ENCODE measurements at places on chromosomes 7 and 10.

DNA sequence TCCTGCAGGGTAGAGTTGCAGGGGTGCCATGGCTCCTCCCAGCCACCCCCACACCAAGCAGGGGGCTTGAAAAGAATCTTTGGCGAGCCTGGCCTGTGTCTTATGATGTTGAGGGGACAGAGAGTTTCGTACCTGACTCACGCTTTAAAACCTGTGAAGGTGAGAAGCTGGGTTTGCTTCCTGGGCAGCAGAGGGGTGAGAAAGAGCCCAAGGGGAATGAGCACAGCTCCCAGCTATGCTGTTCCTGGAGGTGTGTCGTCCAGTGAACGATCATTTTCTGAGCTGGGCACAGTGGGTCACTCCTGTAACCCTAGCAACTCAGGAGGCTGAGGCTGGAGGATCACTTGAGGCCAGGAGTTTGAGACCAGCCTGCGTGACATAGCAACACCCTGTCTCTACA, 13.5 kb upstream of the ADRB1 start:
- no peak for DNase-seq

GRCh38 chr10:77926566-77927401, at the start of gene DLG5:
DLG5 (minus strand) TSS chr10:77926755; CDS start chr10:77926520, 235 bp downstream.
- no peak for DNase-seq

DNA sequence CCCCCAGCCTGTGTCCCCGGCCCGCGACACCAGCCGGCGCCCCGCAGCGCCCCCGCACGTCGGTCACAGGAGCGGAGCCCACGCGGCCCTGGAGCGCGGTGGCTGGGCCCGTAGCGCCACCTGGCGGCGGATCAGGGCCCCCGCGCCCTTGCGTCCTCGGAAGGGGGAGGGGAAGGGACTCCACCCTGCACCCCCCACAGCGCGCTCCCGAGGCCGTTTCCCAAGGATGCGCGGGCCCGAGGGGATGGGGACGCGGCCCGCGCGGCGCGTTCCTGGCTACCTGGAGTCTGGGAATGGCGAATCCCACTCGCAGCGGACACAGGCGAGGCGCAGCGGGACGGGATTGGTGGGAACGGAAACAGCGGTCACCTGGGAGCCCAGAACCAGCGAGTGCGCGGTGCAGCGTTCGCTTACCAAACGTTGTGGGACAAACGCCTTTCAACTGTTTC, 23.8 kb upstream of the MKI67 start:
- peak; percentile 18 for DNase-seq

- DNase-seq = no peak
Observed at GRCh38 chr7:15309872-15310271, 251.9 kb downstream of the AGMO start.

- DNase-seq = no peak
Observed at GRCh38 chr7:142919656-142920055, 13.9 kb downstream of the TRPV5 start.

GRCh38 chr10:74642901-74643595, 183.4 kb upstream of the KAT6B start:
- DNase-seq = no peak

DNA sequence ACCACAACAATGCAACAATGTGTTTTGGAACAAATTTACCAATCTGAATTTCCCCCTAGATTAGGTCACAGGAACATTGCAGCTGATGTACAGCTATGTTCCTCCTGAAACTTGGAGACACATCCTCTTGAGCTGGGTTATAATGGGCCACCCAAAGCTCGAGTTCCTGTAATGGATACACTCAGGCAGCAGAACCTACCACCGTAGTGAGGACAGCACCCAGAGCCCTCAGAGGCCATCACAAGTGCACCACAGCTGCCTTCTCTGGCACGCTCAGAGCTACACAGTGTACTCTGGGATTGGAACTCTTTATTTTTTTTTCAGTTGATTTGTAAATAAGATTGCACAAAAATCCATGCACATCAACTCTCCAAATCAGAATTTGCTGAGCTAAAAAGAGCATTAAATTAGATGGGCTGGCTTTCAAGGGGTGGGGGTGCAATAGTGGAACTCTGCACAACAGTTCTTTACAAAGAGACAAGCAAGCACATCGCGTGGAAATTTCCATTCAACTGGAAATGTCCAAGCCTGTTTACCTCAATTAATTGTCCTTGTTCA, 56.7 kb downstream of the EGFR start:
- no peak for DNase-seq

- no peak for DNase-seq
Observed at GRCh38 chr7:149620961-149621360, 123.4 kb upstream of the ZNF746 start.

DNA sequence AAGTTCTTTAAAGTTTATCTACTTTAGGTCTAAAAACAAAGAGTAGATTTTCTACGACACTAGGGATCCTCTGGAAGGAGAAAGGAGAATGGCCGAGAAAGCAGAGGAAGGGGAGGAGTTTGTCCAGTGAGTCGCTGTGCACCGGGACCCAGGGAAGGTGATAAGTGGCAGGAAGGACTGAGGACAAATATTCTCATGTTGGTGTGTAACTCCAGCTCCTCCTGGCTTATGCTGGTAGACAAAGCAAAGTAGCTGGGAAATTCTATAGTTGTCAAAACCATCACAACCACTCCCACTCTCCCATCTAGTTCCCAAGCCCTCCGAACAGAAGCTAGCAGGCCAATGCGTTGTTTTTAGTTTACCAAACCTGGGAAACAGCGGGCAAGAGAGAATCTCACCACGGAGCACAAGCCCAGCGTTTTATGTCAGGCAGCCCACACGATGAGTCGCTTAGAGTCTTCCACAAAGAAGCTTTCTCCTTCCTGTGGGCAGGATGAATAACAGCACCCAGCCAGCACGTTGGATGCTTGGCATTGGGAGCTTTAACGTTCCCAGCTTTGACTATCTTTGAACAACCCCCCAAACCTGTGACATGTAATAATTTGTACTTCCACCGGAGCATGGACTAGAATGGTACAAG, 32.9 kb upstream of the JCAD start:
- no peak for DNase-seq

DNA sequence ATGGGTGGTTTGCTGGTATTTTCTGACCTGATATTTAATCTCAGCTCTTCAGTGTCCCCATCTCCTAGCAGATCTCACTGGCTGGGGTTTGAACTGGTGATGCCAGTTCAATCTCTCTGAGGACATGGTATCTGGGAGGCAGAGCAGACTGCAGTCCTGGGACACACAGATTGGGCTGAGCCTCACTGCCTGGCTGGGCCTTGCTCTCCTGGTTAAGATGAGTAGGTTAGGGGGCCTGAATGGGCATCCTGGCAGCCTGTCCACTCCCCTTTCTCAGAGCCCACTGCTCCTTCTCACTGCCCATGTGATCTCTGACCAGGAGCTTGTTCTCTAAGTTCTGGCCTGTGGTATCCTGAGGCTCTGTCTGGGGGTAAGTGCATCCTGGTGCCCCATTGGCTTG, 363.4 kb downstream of the GLRX3 start:
- no peak for DNase-seq

DNA sequence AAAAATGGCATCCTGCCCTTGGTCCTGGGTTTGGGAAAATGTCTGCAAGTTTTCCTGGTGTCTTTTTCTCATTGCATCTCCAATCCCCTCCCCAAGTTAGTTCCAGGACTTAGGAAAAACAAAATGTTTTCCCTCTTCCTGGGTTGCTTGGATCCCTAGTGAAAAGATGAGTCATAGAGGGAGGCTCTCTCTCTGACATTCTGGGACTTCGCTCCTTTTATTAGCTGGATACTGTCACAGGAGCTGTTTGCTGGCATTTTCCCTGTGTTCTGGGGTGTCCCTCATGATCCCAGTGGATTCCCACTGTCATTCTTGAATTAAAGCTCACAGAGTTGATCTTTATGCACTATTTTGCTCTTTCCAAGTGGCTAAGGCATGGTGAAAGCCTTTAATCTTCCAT, 316.4 kb upstream of the MBL2 start:
- DNase-seq = no peak

DNA sequence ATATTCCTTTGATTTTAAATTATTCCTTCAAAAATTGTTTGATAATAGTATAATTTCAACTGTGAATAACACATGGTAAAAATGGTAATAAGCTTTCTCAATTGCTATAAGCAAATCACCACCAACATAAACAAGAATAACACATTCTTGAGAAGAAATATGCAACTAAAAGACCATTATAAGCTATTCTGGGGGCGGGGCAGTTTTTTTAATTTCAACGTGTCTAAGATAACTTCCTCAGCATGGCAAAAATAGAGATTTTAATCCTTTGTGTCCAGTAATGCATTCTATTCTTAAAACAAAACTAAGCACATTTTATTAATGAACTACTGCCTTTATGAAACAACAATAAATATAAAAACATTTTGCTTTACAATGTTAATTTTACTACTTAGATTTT, 1.5 kb downstream of the DNAJC12 start:
- DNase-seq = no peak

DNA sequence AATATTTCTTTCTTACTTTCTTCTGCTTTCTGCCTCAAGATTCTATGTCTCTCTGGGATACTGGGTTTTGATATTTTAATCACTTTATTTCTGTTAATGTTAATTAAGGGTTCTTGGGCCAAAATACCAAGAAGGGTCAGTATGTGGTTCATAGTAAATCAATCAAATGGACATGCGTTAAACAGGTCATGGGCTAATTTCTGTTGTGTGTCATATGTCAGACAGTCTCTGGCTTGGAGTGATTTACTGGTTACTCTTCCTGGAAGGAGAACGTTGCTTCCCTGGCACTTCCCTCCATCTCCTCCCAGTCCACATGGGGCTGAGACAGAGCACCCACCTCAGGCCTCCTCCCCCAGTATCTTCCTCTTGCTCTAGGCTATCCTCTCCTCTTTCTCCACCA, 489.1 kb downstream of the SUGCT start:
- no peak for DNase-seq

DNA sequence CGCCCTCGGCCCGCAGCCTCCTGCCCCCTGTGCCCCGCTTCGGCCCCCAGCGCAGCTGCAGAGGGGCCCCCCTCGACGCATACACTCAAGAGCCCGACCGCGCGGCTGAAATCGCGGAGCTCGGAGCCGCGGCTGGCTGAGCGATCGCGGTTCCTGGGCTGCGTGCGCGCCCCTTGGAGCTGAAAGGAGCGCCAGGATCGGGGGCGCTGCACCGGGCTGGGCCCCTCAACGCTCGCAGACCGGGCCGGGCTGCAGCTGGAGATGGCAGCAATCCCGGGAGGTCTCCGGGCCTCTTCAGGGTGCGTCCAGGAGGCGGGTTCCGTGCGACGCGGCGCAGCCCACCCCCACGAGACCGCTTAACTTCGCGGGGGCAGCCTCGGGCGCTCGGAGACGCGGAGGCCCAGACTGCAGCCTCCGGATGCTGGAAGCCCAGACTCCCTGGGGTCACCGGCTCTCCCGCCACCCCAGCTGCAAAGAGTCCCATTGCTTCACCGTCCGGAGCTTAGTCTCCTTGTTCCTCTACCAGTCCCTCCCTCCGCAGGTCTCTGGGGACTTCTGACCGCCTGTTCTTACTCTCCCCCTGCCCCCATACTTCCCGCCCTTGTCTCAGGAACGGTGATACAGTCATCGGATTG, 73.0 kb upstream of the LRRC4 start:
- no peak for DNase-seq

DNA sequence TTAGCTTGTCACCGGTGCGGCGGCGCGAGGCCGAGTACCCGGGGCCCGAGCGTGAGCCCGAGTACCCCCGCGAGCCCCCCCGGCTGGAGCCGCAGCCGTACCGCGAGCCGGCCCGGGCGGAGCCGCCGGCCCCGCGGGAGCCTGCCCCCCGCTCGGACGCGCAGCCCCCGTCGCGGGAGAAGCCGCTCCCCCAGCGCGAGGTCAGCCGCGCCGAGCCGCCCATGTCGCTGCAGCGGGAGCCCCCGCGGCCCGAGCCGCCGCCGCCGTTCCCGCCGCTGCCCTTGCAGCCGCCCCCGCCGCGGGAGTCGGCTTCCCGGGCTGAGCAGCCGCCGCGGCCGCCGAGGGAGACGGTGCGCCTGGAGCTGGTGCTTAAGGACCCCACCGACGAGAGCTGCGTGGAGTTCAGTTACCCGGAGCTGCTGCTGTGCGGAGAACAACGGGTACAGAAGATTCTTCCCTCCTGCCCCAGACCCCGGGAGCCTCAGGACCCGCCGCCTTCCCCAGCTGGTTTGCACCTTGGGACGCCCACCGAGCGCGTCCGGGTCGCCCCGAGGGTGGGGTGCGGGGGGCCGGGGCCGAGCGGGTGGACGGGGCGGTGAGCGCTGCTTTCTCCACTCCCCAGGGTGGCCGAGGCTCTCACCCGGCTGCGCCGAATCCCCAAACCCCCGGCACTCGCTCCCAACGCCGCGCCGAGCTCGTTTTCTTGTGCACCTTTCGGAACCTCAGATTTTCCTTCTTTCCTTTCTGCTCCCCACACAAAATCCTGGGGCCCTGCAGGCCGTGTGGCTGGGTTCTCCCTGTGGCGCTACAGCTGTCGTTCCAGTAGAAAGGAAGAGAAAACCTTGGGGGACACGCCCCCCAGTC, 708 bp downstream of the UBN2 start:
- DNase-seq = no peak

GRCh38 chr10:117370205-117370604, 5.0 kb downstream of the PDZD8 start:
- no peak for DNase-seq

- DNase-seq = no peak
Observed at GRCh38 chr7:120060875-120061274, 212.1 kb upstream of the KCND2 start.

- DNase-seq = no peak
Observed at GRCh38 chr10:97013568-97013967, 172.2 kb downstream of the SLIT1 start.

DNA sequence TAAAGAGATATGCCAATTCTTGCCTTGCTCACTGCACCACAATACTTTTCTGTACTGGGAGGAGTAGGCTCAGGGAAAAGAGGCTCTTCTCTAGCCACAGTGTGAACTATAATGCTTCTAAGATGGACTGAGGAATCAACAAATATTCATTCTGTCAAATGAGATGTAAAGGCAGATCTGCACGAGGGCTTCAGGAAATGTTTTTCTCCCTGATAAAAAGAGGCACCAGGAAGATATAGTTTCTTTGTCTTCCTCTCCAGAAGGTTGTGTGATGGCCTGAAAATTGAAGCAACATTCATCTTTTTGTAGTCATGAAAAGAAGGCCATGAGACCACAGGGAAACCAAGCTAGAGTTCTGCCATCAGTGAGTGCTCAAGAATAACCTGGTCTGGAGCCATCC, 79.1 kb upstream of the NME8 start:
- DNase-seq = no peak

- DNase-seq = no peak
Observed at GRCh38 chr7:14751461-14751860, 151.1 kb downstream of the DGKB start.

DNA sequence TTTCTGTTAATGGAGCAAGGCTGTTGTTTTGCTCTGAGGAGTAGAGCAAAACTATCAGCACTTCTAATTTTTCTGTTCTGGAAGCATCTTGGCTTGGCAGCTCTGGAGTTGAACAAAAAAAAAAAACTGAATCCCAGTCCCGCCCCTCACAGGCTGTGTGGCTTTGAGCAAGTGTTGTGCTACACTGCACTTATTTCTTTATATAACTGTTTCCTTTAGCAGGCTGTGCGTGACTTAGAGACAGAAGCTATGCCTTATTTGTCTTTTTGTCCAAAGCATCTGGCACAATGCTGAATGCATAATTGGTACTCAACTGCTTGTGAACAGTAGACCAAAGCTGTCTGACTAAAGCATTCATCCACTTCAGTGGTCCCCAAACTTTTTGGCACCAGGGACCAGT, 96.1 kb downstream of the AMPH start:
- DNase-seq = no peak

GRCh38 chr7:151767557-151767956, 109.4 kb downstream of the PRKAG2 start:
- DNase-seq = no peak

GRCh38 chr10:106919871-106920282, 244.6 kb downstream of the SORCS1 start:
- no peak for DNase-seq

GRCh38 chr7:24366876-24367275, 82.9 kb downstream of the NPY start:
- no peak for DNase-seq
